ENCODE measurements at places on chromosomes 5 and 9.

GRCh38 chr5:125348221-125348692 is 601.8 kb upstream of the ZNF608 start:
- DNase-seq, result no peak

DNA sequence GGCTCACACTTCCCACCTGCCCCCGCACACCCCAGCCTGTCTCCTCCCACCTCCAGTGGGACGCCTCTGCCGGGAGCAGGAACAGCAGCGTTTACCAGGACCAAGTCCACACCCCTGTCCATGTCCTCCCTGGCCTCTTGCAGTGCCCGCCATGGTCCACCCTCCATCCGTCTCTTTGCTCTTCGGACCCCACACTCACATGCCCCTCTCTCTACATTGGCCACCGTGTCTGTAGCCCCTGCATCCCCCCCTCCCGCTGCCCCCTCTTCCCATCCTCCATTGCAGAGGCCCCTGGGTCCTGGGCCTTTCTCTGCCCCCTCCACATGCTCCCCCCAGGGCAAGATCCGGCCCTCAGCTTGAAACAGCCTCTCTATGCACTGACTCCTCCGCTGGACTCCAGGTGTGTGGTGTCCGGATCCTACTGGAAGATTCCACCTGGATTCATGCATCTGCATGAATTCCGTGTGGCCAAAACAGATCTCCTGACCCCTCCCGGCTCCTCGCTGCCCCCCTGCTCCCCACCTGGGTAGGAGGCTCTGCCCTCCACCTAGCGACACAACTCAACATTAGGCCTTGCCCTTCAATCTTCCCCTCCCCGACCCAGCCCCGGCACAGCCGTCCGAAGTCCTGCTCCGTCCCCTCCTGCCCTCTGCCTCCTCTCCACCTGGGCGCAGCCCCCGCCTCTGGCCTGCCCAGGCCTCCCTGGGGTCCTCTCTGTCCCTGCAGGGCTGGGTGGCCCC is 168.5 kb downstream of the OLFM1 start:
- DNase-seq, result no peak

DNA sequence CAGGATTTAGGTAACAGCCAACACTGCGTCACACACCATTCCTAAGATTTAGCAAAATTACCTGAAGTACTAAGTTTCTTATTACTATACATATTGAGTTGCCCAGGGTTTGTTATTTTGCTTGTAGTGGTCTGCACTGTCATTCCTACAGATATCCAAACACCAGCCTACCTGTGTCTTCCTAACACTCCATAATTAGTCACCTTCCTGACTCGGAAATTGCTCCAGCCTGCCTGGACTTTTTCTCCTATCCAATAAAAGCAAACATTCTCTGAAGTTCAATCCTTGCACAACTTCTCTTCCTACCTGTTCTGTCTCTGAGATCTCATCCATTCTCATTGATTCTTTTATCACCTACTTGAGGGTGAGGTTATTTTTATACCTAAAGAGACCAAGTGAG is 243.9 kb downstream of the NR2F1-AS1 start:
- DNase-seq, result no peak

DNA sequence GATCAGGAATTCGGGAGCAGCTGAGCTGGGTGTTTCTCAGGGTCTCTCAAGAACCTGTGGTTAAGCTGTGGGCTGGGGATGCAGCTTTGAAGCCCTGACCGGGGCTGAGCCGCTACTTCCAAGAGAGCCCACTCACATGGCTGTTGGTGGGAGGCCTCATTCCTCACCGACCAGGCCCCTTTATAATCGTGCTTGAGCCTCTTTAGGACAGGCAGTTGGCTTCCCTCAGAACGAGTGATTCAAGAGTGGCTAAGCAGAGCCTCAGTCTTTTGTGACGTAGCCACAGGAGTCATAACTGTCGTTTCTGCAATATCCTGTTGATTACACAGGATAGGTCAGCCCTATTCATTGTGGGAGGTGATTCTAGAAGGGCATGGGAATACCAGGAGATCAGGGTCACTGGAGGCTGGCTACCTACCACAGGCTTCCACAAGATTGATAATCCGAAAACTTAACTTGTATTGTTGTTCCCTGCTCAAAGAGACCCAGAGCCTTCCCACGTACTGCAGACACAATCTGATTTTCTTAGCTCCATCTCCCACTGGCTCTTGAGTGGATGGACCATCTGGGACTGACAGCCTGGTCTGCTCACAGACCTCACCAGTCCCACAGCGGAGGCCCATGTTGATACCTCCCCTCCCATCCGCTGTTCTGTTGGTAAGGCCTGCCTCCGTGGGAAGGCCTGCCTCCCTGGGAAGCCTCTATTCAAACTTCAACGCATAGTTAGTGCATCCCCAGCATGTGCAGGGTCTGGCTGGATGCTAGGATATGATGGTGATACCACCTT is 3.0 kb upstream of the ERGIC1 start:
- no peak for DNase-seq

GRCh38 chr5:113249206-113249605 is 185.6 kb downstream of the TSSK1B start:
- no peak for DNase-seq

DNA sequence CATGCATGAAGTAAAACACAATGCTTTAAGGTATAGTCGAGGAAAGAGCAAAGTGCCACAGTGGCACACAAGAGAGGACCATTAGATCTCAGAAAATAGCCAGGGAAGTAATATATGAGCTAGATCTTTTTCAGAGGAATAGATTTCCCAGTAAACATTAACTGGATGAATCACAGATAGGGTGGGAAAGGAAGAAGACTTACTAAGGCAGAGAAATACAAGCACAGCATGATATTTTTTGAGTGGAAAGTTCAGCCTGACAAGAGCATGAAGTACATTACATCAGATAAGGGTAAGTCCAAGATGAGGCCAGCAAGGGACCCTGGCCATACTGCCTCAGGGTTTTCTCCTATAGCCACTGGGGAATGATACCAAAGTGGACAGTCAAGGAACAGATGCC is 804.6 kb upstream of the DMAC1 start:
- DNase-seq, result no peak
